ENCODE measurements at places on chromosomes 11 and 22. TPM values are rescaled to one million over a fixed set of nuclear protein-coding genes. Genes with fewer than 3 reads are reported as not detected.

The PRR33 gene
- total RNA-seq: not detected

The DRD2 gene
- 0.22 TPM for total RNA-seq

The USP2 gene
- total RNA-seq: 16.9 TPM

The FXYD2 gene
- 9.1 TPM for total RNA-seq

The TIMP3 gene
- total RNA-seq: 14.4 TPM

GRCh38 chr11:104582431-104582830 lies 315.8 kb downstream of the CASP12 start:
- no peak for DNase-seq

- DNase-seq: no peak
These were observed 131.1 kb downstream of the MPPED2 start for GRCh38 chr11:30455025-30455424.

- no peak for DNase-seq
These were observed 107.4 kb downstream of the ZBTB16 start for GRCh38 chr11:114166897-114167323.

DNA sequence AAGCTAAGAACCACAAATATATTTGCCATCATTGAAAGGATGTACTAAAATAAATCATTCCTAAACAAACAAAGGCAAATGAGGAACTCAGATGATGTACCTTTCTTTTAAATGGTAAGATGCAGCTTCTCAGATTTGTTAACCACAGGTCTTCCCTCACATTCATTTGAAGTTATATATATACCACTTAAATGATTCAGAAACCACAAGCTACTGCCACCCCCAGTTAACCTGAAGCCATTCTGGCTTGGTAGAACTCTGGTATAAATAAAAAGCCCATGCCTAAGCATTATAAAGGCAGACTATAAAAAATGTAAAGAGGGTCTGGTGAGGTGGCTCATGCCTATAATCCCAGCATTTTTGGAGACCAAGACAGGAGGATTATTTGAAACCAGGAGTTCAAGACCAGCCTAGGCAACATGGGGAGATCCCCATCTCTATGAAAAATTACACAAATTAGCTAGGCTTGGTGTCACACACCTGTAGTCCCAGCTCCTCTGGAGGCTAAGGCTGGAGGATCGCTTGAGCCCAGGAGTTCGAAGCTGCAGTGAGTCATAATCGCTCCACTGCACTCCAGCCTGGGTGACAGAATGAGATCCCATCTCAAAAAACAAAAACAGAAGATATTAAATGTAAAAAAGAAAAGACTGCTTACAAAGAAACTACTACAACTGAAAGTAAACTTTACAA lies 1185.3 kb downstream of the JRKL start:
- DNase-seq: no peak

DNA sequence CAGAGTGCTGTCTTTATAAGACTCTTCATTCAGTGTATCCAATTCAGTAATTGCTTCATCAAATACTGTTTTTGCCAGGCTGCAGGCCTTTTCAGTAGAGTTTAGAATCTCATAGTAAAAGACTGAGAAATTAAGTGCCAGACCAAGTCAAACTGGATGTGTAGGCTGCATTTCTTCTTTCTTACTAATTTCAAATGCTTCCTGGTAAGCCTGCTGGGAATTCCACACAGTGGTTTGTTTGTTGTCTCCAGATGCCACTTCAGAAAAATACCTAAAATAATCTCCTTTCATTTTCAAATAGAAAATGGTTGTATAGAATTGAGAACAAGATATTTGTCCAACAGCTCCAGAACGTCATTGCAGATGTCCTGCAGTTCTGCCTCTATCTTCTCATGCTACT lies 34.7 kb downstream of the LDHAL6A start:
- no peak for DNase-seq

DNA sequence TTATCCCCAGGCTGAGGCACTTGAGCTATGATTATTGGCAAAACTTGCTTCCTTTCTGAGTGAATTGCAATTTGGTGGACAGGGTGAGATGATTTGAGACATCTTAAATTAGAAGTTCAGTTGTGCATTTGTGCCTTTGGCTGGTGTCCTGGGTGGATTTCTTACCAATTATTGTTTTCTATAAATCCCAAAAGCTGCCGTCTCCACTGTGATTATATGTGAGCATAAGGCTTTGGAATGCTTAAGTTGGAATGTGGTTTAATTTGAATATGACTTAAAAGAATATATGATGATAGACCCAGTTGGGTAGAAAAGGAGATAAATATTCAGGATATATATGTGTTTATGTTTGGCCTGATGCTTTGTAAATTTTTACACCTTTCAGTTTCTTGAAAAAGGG lies 70.0 kb downstream of the EXT2 start:
- no peak for DNase-seq

DNA sequence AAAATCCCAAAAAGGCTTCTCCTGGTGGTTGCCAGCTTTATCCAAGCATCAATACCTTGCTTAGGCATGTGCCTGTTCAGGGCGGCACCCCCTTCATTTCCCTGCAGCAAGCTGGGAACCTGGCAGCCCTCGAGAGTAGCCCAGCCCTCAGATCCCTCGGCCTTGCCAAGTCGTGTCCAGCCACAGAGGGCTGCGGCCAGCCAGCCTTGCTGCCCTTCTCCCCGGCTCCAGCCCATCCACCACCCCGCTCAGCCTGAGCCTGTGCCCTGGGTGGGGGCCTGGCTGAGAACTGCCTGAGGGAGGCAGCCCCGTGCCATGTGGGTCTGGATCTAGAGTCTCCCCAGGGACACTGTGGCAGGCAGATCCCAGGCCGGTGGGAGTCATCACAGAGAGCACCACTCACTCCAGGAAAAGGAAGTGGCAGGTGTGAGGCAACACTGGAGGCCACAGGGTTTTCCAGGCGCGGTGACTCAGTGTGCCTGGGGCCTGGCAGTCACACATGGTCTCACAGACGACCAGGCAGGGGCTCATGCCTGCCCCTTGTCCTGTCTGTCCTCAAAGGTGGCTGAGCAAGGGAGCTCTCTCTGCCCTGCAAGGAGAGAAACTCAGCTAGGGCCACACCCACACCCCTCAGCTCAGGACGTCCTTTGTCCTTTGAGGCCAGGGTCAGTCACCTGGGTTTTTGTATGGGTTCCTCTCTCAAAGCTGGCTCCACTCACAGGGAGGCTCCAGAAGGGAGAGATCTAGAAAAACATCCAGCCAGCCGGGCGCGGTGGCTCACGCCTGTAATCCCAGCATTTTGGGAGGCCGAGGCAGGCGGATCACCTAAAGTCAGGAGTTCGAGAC lies 12.2 kb upstream of the CDC42BPG start:
- DNase-seq: peak; percentile 80

Measured in mucosa of descending colon (tissue), 3 donors.